ENCODE measurements at places on chromosomes 16 and 17.

DNA sequence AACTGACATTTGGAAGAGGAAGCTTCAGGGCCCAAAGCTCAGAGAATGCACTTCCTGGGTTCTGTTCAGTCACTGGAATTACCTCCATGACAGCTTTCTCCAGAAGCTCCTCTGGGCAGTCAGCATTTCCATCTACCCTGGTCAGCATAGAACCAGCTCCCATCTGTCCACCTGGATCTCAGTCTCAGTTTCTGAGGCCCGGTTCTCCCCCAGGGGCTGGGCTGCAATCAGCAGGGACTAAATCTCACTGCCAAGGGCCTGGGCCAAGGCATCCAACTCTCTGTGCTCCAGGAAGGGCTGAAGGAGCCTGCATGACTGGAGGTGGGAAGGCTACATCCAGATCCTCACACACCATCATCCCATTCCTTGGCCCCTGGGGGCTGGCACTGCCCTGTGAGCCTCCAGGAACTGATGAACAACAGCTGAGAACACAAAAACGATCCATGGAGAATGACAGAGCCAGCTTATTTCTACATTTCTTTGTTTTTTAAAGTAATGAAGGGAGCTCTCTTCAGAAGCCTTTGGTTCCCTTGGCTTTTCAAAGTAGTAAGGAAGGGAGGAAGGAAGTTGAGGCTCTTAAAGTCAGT lies 66.3 kb upstream of the MRTFB start:
- DNase-seq: no peak

- peak; percentile 42 for DNase-seq
Measured at GRCh38 chr17:16886655-16887322, 85.1 kb downstream of the TNFRSF13B start.

DNA sequence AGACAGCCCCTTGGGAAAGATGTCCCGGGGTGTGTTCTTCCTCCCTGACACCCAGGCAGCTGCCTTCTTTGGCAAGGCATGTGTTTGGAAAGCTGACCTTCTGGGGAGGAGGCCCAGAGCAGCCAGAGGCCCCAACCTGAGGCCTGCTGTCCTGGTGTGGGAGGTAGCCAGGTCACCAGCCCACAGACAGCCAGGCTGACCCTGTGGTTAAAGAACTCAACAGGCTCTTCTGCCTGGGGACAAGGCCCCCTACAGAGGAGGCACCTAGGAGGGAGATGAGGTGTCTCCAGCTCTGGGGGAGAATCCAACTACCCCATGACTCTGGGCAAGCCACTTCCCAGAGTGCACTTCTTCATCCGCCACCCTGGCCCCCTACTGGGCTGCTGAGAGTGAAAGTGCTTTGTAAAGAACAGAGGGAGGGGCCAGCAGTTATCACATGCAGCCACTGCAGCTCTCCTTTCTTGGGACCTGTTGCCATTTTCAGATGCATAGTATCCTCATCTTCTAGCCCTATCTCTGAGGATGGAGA lies 13.1 kb upstream of the SREBF1 start:
- DNase-seq: no peak

DNA sequence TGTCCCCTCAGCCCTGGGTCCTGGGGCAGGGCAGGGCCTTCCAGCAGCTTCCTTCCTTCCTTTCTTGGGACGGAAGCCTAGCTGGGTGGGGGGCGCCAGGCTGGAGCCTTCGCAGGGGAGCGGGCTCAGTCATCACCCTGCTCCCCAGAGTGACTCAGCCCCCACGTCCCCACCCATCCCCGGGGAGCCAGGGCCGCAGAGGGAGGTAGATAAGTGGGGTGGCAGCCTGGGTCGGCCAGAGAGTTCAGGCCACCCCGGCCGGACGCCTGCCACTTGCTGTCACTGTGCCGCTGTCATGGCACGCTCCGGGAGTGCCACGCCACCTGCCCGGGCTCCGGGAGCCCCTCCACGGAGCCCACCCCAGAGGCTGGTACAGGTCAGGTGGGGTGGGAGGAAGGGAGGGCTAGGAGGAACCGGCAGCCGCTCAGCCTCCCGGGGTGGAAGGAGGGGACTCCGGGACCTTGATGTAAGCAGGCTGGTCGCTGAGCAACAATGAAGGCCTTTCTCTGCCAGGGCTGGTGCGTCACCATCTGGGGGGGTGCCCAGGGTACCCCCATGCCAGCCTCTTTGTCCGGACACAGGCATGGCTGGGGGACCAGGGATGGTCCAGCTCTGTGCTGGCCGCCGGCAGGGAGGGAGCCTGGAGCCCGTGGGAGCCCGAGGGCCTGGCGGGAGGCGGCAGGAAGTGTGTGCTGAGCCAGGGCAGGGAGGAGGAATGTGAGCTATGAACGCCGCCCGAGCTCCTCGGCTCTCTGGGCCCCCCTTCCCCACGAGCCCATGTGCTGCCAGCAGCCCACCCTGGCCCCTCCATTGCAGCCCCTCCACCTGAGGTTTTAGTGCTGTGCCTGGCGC lies 6.6 kb downstream of the NHERF2 start:
- DNase-seq: no peak

- DNase-seq: no peak
Measured at GRCh38 chr16:23521037-23521743, 10.9 kb upstream of the GGA2 start.

DNA sequence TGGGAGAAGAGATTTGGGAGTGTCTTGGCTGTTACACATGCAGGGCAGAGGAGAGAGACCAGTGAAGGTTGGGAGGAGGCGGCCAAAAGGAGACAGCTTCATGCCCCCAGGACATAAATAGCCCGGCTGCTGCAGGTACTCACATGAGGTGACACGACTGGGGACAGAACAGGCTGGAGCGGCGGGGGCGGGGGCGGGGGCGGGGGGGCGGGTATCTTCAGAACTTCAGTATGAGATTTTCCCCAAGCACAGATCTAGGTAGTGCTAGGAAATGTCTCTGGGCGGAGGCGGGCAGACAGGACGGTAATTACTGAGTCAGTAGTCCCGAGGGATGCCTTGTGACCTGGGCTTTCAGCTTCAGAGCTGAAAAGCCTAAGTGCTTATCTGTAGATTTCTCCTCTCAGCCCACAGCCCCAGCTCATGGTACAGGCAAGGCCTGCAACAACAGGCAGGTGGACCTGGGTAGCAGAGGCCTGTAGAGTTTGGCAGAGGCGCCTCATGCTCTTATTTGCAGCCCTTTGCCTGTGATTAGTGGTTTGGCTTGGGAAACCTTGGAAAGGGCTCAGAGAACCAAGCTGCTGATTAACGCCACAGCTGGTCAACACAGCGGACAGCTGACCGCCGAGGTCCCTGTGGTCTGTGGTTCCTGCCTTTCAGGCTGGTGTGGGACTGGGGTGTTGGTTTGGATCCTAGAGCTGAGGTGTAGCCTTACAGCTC lies 24.5 kb downstream of the UNK start:
- DNase-seq: no peak

DNA sequence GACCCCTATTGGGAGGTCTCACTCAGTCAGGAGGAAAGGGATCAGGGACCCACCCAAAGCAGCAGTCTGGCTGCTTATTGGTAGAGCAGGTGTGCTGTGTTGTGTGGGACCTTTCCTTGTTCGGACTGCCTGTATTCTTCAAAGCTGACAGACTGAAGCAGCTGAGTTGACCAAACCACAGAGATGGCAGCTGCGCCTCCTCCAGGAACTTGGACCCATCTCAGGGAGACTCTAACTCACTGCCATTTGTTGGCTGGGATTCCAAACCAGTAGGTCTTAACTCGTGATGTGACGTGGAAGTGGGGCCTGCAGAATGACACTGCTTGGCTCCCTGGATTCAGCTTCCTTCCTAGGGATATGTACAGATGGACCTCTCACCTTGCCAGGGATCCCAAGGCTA lies 9.6 kb upstream of the UQCRC2 start:
- no peak for DNase-seq

DNA sequence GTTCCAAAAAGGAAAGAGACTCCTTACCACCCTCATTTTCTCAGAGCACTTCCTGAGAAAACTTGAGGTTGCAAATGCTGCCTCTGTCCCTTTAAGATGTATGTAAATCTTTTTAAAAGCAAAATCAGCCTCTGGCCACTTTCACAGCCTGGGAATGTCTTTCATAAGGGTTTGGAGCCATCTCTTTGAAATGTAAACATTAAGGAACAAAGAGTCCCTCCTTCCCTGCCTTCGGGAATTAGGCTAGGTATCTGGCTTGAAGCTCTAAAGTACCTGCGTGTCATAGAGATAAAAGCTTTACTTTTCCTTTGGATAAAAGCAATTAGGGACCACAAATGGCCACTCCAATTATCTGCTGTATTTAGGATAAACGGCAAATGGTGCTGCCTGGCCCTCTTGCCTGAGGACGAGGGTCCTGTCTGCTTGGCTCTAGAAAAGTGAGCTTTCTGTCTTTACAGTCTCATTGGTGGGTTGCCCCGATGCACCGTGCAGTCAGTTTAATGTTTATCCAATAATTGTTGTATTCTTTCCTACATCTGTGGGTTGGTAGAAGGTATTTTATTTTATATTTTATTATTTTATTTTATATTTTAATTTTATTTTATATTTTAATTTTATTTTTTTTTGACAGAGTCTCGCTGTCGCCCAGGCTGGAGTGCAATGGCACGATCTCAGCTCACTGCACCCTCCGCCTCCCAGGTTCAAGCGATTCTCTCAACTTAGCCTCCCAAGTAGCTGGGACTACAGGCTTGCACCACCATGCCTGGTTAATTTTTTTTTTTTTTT lies 23.9 kb downstream of the NLRC3 start:
- no peak for DNase-seq

DNA sequence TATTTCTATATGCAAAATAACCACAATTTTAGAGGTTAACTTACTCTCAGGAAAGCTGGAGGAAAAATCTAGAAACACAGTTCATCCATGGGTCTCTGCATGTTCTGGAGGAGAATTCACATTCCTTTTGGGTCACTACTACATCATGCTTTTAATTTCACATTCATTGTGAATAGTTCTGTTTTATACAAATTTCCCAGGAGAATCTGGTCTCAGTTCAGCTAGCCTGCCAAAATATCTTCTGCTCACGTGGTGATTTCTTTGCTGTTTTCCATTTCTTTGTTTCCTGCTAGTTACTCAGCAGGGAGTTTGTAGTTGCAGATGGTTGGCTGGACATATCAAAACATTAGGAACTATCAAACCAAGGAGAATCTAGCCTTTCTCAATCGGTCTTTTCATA lies at the start of gene ABCA9:
Gene ABCA9 (minus strand): TSS at position 106 of the 400 bp plus-strand sequence. CDS start 9,801 bp downstream, outside the sequence.
- no peak for DNase-seq

GRCh38 chr17:72972263-72972951 lies 120.1 kb downstream of the SLC39A11 start:
- no peak for DNase-seq

DNA sequence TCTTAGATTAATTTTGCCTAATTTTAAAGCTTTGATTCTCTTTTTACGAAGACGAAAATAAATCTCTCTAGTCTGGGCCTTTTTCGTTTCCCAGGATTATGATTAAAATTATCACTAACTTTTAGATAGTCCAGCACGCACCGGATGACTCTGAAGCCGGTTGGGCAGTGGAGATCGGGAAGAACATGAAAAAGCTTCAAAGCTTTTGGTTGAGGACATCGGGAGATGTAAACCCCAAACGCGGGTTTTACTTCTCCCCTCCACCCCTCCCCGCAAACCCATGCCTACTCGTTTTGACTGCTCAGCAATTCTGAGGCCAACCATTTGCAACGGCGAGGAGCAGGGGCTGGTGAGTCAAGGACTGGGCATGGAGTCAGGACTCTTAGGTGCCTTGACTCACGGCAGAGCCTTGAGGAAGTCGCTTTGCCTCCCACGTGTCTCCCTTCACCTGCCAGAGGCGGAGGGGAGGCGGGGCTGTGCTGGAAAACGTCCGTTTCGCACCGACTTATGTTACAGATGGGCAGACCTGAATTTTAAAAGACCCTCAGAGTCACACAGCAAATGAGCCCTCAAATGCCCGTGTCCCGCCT lies 989 bp upstream of the DUSP14 start:
- peak; percentile 96 for DNase-seq

DNA sequence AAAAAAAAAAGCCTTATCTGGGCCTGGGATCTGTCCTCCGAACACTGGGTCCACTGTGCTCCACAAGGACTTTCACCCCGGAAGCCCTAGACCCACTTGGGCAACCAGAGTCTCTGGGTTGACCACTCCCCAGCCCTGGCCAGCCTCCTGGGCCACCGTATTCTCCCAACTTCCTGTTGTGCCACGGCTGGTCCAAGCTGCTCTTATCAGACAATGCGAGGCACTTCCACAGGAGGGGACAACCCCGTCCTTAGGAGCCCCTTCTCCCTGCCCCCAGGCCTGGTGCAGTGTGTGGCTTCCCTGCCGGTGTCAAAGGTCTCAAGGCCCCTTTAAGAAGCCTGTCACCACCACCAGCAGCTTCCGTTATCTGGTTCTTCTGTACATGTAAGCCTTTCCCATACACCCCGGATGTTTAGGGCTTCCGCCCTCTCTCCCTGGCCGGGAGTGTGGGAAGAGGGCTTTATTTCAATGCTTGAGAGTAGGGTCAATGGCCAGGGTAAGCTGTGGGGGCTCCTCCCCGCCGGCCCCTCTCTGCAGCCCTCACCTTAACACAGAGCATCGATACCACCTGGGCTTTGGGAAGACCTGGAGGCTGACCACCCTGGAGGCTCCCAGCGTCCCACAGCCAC lies 313.0 kb downstream of the SEC14L1 start:
- DNase-seq: no peak

- DNase-seq: no peak
Measured at GRCh38 chr16:1338119-1338730, 4.8 kb downstream of the BAIAP3 start.

DNA sequence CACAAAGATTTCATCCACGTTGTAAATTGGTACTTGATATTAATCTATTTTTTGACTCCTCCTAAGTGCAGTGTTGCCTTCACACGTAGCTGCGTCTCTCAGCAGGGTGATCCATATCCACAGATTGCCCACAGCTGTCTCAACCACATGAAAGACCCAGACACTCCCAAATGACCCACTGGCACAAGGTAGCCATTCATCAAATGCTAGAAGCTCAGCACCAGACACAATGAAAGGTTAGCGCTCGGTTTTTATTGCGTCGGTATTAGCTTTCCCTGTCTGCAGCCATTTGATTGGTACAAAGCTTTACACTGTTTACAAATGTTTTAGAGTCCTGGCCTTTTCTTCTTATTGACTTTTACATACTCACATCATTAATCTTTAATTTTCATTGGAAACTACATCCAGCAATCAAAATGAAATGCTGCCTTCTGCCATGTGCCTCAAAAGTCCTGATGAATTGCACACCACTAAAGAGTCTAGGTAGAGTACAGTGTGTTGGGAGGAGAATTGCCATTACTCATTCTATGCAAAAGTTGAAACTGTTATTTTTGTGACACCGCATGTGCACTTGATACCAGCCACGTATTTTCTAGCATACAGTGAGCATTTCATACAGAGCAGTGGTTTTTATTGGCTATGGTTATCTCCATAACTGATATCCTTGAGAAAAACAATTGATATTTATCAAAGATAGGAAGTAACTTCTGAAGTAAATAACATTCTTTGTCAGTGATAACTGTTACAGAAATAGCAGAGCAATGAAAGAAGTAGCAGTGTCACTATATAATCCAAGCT lies 127.3 kb upstream of the NUDT7 start:
- no peak for DNase-seq

- DNase-seq: no peak
Measured at GRCh38 chr16:11386791-11387546, 41.7 kb downstream of the RMI2 start.

DNA sequence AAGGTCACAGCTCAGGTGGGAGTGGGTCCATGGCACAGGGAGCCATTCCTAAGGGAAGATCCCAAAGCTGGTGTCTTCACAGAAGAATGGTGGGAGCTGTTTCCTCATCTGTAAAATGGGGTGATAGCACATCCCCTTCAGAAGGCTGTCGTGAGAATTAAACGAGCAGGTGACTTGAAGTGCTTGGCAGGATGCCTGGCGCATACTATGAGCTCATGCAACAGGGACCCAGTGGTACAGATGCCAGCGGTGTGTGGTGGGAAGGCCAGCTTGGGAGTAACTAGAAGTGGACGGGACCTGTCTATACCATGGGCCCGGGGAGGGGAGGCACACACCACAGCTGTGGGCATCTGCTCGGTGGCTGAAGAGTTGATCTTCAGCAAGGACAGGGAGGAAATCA lies 189.3 kb upstream of the TNRC6C start:
- no peak for DNase-seq
